CD4-positive, alpha-beta T cell treated with Interleukin-10 for 1 hour (primary cell): ENCODE measurements at places on chromosomes 1 and 21.

DNA sequence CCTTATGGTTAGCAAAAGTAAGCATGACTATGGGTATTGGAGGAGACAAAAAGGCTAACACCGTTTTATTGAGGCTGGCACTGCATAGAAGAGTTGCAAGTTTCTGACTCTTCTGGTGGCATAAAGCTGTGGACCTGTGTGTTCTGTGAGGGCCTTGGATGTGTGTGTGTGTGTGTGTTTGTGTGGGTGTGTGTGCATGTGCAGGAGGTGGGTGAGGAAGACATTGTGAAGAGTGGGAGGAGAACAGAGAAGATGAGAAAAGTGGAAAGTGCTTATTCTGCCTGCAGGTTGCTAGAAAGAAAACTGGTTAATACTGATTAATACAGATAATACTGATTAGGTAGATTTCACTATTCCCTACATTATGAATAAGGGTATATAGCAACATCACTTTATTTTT is 12.6 kb downstream of the SLC22A15 start:
- DNase-seq: no peak

GRCh38 chr1:91894036-91894761 is 8.2 kb upstream of the TGFBR3 start:
- no peak for DNase-seq

GRCh38 chr21:32321480-32321879 is 22.8 kb downstream of the MRAP start:
- no peak for DNase-seq

DNA sequence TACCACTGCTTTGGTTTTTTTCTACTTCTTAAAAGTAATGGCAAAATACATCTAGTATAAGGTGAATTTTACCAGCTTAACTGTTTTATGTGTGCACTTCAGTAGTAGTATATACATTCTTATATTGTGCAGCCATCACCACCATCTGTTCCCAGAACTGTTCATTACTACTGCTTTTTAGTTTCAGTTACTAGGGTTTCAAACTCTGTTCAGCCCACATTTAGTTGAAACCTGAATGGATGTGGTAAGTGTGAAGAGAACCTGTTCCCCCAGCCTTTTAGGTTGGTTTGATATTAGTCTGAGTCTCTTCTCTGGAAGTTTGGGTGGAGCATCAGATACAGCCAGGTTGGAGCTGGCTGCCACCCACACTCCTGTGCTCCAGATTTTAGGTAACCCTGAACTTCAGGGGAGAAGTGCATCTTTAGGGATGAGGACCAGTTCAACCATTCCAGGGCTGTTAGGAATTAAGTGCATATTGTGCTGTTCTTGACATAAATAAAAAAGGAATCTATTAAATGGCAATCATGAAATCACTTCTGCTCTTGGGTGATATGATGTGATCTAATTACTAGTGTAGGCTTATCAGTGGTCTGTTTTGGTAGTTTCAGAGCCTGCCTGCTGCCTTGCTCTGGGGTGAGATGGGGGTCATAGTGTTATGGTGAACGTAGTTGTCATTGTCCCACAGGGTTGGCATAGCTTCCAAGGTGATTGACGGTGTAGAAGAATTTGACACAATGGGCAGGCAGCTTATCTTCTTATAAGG is 32.1 kb downstream of the URB2 start:
- DNase-seq: no peak
